Activated CD8-positive, alpha-beta memory T cell treated with anti-CD3 and anti-CD28 coated beads for 1 hour (primary cell): ENCODE measurements at places on chromosomes 5 and 9.

DNA sequence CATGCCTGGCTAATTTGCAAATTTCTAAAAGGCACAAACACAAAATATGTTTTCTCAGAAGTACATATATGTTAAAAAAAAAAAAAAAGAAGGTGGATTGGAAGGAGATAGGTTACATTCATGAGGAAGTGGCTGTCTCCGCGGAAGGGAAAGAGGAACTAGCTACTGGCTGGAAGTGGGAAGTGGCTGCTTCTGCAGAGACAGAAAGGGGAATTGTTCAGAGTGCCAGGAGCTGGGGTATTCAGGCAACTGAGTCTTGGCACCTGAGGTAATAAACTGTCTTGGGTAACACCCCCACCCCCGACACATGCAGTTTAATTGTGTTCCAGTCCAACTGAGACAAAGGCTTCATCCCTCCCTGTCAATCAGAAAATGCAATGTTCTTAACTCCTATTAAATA, 45.6 kb downstream of the S1PR3 start:
- DNase-seq: no peak

GRCh38 chr9:72983056-72983455, 30.2 kb upstream of the ALDH1A1 start:
- no peak for DNase-seq

DNA sequence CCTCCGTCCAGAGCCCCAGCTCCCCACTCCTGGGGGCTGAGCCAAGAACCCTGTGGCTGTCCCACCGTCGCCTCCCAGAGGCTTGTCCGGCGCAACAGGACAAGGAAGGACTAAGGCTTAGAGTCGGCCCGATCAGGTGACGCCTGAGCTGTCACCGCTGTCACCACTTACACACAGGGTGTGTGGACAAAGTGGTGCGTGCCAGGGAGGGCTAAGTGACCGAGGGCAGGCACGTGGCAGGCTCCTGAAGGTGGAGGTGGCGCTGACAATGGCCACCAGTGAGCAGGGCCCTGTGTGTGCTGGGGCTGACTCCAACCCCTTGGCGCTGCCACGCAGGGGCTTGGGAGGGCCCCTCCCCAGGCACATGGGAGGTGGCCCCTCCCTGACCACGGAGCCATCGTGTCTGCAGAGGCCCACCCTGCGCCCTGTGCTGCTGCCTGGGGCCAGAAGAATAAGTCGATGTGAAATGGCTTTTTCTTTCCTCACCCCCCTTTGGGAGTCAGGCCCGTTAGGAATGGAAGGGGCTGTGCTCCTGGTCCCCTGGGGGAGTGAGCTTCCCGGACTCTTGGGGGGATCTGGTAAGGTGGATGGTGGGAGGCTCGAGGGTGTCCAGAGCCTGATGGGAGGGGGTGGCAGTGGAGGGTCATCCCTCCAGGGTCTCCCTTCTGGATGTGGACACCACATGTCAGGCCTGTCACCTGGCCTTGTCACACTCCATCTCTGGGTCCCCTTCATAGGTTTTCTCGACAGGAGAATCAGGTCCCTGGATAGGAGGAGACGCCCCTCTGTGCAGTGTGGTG, 2.6 kb upstream of the GPSM1 start:
- DNase-seq: no peak

GRCh38 chr9:86679909-86680308, 267.4 kb downstream of the GAS1 start:
- DNase-seq: no peak

GRCh38 chr5:140131967-140132409, 6.3 kb downstream of the IGIP start:
- DNase-seq: no peak
